ENCODE measurements at places on chromosomes 1 and 21.
A peak's percentile ranks its signal among the peaks of the same experiment; 100 is the strongest.

DNA sequence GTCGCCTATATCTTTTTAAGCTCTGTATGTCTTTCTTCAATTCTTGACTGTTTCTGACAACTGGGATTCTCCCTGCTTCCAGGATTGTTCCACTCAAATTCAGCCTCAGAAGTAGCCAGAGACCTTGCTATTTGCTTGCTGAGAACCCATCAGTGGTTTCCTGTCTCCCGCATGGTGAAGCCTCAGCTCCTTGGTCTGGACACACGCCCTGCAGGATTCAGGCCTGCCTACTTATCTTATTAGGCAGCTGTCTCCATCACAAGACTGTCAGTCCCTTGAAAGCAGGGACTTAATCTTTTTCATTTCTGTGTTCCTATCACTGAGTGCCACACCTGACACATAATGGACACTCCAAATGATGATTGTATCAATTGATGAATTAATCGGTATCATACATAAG, 175.3 kb downstream of the PLPP3 start:
- DNase-seq: no peak

DNA sequence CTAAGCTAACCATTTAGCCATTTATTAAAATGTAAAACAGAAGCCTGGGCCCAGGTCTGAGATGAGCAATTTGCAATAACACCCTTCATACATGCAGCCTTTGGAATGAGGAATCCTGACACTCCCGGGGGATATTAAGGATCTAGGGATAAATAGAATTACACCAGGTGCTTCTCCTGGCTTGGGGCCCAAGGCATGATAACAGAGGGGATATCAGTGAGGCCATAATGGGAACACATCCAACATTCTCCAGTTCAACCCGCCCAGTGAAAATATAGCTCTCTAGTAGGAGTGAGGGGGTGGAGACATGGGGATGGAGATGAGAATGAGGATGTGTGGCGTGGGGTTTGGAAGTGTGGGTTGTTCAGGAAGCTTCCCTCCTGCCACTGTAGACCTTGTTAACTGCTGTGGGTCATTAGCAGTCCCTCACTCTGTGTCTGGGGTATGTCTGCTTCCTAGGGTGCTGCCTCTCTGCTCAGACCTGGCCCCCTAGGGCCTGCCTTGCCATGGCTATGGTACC, 57.9 kb upstream of the KANK4 start:
- DNase-seq: no peak

DNA sequence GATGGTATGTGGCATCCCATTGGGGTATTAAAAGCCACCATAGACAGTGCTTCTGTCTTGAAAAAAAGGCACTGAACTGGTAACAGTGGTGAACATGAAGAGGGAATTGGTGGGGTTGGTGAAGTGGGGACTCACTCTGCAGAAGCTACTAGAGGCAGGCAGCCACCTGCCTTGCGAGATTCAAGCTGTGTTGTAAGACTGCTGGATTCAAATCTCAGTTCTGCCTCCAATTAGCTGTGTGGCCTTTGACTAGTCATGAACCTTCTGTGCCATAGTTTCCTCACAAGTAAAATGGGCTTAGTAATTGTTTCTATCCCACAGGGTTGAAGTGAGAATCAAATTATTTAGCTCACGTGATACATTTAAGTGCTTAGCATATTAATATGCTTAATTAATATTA, 16.6 kb upstream of the ELOA start:
- no peak for DNase-seq

- DNase-seq: no peak
These were observed 113.9 kb downstream of the ATG4C start for GRCh38 chr1:62897788-62898187.

- DNase-seq: no peak
These were observed 30.0 kb downstream of the FAM78B start for GRCh38 chr1:166136699-166137401.

GRCh38 chr1:18999359-18999758, 42.9 kb upstream of the IFFO2 start:
- DNase-seq: no peak

DNA sequence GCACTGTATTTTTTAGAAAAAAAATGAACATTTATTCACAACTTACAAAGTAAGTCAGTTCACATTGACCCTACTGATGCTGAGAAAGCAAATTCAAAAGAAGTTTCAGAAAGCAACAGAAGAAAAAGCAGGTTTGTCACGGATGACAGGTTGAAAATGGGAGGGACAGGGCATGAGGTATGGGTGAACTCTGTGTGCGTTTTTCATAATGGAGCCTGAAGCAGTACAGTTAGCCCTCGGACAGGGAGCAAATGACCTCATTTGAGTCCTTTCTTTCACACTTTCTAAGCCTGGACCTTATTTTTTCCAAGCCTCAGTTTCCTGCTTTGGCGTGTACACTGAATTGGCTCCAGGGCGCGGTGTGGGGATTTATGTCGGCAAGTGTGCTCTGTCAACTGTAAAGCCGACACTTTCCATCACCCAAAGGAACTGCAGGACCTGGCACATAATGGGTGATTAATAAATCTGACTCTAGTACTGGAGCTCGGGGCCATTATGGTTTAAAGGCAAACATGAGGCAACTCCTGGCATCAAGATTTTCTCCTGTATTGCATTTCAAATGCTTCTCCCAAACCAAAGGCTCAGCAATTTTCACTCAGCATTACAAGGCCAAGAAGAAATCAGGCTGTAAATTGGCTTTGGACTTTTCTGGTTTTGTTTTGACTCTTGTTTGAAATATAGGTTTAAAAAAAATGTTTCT, 345.5 kb upstream of the DUSP10 start:
- DNase-seq: no peak

GRCh38 chr1:5857508-5858090, 134.6 kb downstream of the NPHP4 start:
- no peak for DNase-seq

DNA sequence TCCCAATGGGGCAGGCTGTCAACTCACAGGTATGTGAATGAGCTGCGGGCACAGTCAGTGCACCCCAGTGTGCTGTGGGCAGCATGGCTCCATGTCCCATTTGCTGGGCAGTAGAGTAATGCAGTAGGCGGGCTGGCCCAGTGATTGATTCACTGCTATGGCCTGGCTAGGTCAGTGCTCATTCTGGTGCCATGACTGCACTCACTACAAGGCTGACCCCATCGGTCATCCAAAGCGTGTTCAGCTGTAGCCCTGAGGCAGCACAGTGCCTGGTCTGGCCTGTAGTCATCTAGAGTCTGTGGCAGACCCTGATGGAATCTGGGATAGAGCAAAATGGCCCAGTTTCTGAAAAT, 7.4 kb downstream of the HYI start:
- no peak for DNase-seq

DNA sequence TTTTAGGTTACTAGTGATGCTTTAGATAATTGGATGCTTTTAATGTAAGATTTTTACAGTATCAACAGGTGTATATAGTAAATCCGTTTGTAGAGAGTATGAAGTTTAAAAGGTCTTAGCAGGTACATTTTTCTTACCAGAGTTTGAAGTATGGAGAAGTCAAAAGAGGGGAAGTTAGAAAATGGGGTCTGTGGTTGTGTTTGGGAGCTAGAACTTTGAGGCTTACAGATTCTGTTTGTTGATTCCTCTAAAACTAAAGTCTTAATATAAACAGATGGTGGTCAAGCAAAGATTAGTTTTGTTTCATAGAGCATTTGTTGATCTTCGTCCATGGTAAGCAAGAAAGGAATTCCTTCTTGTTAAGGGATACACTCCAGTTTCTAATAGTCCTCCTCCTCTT, 35.8 kb downstream of the CDC42 start:
- DNase-seq: no peak

DNA sequence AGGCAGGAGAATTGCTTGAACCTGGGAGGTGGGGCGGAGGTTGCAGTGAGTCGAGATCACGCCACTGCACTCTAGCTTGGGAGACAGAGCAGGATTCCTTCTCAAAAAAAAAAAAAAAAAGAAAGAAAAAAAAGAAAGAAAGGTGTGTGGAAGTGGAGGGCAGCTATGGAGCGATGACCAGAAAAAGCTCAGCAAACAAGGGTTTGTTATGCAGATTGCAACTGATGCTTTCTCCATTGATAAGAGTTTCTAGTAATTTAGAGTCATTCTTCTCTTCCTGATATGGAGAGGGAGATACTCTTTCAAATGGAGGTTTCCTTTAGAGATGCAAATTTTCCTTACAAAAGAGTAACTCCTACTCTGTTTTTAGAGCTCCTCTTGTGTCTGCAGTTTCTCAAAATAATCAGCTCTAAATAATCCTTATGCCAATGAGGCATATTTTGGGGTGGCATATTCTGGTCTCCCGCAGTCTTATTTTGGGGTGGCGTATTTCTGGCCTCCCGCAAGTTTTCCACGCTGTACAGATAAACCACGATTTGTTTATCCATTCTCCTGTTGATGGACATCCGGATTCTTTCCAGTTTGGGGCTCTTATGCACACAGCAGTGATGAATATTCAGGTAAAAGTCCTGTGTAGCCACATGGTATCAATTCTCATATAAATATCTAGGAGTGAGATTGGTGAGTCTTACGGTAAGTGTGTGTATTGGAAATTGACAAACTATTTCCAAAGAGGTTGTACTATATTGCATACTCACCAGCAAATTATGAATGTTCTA, 30.7 kb upstream of the RCC2 start:
- no peak for DNase-seq

DNA sequence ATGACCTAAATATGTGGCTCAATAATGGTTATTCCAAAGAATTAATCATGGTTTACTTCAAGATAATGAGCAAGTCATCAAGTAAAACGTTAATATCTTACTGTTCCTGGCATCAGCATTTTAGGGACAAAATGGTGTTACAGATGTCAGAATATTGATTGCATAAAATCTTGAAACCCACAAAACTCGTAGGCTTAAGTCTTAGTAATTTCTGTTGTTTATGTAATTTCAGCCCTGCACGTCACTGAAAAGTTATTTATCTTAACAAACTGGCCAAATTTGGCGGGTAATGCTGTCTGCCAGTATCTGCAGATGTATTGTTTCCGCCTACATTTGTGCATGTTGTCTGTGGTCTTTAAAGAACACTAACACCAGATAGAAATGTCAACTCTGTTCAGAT, 25.8 kb downstream of the CDC7 start:
- no peak for DNase-seq

DNA sequence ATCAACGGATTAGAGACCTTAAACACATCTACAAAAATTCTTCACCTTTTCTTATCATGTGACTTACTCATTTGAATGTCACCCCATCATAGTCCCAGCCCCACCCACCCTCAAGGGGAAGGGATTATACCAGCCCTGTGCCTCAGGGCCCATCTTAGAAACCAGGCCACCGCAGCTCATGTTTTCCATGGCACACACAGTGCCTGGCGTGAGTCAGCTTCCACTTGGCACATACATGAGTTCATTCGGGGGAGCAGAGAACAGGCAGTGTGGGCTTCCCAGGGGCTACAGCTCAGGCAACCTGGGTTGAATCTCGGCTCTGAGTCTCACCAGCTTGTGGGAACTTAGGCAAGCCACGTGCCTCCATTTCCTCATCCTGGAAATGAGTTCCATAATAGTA, 310.6 kb downstream of the NPHP4 start:
- no peak for DNase-seq

- DNase-seq: no peak
These were observed 58.4 kb downstream of the GDAP2 start for GRCh38 chr1:117871013-117871412.

DNA sequence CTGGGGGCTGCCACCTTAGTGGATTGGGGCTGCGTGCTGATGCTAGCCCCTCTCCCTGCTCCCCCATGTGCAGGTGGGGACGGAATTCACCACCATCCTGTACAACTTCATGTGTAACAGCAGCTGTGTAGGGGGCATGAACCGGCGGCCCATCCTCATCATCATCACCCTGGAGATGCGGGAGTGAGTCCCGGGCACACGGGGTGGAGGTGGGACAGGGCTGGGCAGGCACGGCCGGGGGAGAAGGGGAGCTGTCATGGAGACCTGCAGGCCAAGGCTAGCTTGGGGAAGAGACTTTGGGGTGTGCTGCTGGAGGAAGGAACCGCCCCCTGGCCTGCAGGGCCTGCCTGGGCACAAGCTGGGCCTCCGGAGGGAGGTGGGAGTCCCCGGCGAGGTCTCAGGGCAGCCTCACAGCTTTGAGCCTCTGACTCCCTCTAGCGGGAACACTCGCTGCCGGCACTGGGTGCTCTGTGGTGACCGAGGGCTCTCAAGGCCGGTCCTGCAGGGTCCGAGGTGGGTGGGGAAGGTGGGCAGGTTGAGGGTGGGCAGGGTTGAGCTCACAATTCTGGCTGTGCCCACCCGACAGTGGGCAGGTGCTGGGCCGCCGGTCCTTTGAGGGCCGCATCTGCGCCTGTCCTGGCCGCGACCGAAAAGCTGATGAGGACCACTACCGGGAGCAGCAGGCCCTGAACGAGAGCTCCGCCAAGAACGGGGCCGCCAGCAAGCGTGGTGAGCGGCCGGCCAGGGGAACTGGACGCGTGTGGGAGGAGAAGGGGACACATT, 25.0 kb upstream of the CCDC27 start:
- peak; percentile 19 for DNase-seq

GRCh38 chr1:65068202-65069010, 79.6 kb upstream of the AK4 start:
- no peak for DNase-seq

DNA sequence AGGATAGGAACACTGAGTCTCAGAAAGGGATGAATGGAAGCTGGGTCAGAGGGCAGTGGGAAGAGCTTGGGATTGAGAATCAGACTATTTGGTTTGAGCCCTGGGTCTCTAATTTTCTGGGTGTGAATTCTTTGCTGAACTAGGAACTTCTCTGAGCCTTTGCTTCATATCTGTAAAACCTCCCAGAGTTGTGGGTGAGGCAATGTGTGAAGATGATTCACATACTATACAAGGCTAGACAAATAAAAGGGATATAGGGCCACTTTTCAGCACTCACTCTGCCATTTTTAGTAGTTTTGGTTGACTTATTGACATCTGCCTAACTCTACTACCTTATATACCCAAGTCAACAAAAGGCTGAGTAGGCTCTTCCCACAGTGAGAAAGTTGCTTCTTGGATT, 77.7 kb upstream of the JUN start:
- no peak for DNase-seq

DNA sequence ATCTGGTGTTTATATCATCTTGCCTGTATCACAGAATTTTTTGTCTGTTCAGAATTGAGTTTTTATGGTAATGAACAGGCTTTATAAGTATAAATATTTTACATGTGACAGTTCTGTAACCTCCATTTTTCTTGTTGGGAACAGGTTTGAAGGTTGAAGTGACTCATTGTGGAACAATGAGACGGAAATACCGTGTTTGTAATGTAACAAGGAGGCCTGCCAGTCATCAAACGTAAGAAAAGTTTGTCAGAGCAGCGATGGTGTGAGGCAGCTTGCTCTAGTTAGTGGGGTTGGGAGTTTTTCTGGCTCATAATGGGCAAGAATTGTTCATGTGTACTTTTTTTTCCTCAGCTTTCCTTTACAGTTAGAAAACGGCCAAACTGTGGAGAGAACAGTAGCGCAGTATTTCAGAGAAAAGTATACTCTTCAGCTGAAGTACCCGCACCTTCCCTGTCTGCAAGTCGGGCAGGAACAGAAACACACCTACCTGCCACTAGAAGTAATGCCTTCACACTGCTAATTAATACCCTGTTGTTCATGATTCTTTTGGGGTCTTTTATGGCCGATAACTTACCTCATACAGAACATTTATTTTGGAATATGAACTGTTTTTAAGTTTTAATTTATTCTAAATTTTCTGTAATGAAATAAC, 75.2 kb upstream of the TEKT2 start:
- no peak for DNase-seq

All from stimulated activated naive CD8-positive, alpha-beta T cell treated with anti-CD3 and anti-CD28 coated beads, Interleukin-15, amount 100 ng/mL, for 72 hours (primary cell).